NCI-H2107 (cell line): ENCODE measurements at places on chromosomes 5 and 9.

GRCh38 chr5:6080930-6081726, 297.2 kb downstream of the MED10 start:
- no peak for DNase-seq

DNA sequence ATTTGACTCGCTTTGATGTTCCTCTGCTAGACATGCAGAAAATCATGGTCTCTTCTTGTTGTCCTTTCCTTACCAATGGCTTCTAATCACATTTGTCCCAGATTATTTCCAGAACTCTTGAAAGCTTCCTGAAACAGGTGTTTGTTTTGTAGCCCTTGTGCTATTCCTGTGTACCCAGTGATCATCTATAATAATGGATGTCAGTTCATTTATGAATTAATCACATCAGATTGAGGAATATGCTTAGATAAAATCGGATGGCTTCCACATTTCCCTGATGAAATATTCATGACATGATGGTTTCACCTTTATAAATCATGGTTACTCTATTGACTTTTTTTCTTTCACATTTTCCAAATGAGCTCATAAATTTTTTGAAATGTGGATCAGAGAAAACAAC, 359.0 kb upstream of the DMAC1 start:
- no peak for DNase-seq

DNA sequence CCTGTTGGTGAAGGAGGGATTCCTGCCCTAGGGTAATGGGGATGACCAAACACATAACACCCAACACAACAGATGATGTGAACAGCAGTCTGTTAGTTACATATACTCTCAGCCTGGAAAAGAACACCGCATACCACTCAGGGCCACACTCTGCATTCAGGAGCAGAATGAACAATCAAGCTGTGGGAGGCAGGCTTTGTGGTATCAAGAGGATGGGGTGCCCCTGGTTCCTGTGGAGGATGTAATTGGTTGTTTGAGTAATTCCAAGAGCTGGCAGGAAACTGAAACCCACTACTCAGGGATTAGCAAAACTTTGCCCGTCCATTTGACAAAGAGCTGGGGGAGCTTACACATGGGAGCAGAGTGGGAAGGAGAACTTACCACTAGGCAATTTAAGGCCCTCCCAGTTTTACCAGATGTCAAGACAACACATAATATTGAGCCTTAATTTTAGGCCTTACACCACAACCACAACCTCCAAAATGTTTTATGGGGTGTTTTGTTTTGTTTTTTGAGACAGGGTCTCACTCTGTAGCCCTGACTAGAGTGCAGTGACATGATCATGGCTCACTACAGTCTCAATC, 15.6 kb upstream of the PRKAA1 start:
- DNase-seq: no peak

DNA sequence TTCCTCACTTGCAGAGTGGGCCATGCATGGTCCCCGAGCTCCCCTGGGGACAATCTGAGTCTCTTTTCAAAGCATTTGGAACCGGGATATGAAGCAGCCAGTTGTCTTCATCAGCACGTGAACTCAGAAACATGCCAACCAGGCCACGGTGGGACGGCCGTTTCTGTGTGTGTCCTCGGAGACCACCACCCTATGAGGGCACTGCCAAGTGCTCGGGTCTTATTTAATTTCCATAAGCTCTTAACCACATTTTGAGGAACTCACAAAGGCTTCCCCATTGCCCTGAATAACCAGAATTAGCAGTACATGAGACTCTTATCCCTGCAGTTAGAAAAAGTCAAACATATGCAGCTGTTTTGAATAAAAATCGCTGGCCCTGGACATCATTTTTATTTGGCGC, 60.1 kb downstream of the OTULIN start:
- no peak for DNase-seq

DNA sequence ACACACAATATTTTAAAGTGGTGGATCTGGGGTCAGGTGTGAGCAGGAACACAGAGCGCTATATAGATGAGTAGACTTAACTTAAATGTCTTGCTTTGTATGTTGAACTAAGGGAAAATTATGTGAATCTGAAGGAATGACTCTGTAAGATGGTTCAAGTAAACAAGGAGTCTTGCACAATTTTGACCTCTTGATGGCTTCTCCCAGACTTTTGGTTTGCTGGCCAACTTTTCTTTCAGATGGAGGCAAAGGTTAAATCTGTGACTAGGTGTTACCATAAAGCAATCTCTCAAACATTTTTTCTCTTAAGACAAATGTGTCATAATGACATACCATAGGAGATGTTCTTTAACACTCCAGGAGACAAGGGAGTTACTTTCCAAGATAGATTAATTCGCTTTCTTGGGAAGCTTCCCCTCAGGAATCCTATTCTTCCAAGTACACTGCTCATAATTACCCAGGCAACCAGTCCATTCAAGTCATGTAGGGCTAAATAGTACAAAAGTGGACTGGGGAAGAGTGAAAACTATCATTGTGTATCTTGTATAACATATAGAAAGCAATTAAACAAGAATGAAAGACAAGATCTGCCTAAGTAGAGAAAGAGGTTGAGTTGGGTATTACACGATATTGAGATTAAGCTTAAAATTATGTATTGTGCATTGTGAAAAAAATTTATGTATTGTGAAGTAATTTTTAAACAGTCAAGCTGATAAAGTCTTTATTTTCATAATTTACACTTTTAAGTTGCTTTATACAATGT, 60.3 kb upstream of the SLC27A6 start:
- DNase-seq: no peak
